ENCODE measurements at places on chromosomes 11 and 22. TPM values are rescaled to one million over a fixed set of nuclear protein-coding genes. Genes with fewer than 3 reads are reported as not detected.

The RHOG gene
- total RNA-seq = 137 TPM

The DENND6B gene
- 11.2 TPM for total RNA-seq

The OR52I1 gene
- not detected for total RNA-seq

The TMEM86A gene
- total RNA-seq = not detected

DNA sequence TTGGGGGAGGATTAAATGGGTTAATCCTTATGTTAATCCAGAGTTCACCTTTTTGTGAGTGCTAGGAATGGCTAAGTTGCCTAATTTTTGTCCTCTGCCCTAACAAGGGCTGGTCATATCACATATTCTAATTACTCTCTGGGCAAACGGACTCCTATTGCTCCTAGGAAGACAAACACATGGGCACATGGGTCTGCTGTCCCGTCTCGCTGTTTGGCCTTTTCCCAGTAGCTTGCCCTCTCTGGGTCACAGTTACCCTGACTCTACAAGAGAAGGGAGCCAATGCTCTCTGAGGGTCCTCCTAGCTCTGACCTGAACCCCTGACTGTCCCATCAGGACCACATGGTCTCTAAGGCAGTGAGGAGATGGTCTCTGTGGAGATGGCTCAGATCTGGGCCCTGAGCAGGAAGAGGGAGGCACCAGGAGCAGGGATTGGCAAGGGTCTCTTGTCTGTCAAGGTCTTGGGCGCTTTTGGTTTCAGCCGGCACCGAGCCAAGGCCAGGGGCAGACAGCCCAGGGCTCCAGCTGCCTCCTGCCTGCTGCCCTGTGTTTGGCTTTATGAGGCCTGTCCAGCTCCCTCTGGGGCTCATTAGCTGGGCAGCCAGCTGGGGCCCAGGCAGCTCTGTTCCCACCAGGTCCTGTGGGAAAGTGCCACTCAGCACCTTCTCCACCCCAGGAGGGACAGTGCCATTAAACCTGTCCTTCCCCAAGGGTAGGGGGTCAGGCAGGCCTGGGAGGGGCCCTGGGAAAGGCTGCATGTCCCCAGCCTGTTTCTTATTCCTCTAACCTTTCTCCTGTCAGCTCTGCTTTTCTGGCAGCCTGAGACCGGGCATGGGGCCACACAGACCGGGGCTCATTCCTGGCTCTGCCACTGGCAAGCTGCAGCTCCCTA lies 559.9 kb downstream of the MN1 start:
- no peaks in the 10 kb centered on the region for H3K27me3 ChIP-seq
- no peak overlapping the region for H3K27ac ChIP-seq
- H3K36me3 ChIP-seq = no peaks in the 10 kb centered on the region
- H3K4me1 ChIP-seq = no peaks in the 10 kb centered on the region
- DNase-seq = no peak
- no peak overlapping the region for H3K4me3 ChIP-seq

DNA sequence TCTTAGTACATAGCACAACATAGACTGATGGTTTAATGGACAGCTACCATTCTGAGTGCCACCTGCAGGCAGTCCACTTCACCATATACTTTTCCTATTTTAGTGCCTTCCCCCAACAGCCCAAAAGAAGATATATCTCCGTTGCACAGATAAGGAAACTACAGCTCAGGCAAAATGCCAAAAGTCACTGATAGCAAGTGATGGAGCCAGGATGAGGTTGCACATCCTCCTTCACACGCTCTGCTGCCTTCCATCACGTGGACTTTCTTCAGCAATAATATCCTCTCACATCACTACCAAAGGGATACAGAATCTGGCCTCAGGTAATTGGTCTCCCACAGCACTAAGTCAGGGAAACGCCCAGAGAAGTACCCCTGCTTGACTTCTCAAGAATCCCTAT lies 7.5 kb downstream of the TCF20 start:
- H3K27ac ChIP-seq = no peak overlapping the region
- no peaks in the 10 kb centered on the region for H3K27me3 ChIP-seq
- H3K4me3 ChIP-seq = no peak overlapping the region
- peak; percentile 24 for DNase-seq
- H3K4me1 ChIP-seq = peaks cover 13% of the 10 kb centered on the region
- H3K36me3 ChIP-seq = no peaks in the 10 kb centered on the region

DNA sequence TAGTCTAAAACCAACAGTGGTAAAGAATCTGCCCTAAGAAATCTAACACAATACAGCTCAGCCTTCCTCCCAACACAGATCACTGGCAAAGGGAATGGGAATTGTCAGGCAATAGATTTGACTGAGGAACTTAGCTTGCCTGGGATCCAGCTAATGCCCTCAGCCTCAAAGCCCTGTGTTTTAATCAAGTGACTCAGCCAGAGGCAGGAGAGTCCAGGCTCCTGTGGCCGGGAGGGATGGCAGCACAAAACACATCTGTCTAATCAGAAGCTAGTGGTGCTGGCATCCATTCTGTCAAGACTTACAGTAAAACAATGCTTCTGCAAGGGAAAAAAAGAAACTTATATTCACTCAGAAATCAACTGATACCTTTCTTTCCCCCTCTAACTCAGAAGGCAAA lies 5.6 kb downstream of the SYTL2 start:
- no peaks in the 10 kb centered on the region for H3K36me3 ChIP-seq
- no peak for DNase-seq
- H3K4me1 ChIP-seq = no peaks in the 10 kb centered on the region
- H3K4me3 ChIP-seq = no peak overlapping the region
- peaks cover 12% of the 10 kb centered on the region for H3K27me3 ChIP-seq

- H3K27me3 ChIP-seq = no peaks in the 10 kb centered on the region
- H3K4me1 ChIP-seq = peaks cover 31% of the 10 kb centered on the region
- no peak overlapping the region for H3K27ac ChIP-seq
- no peaks in the 10 kb centered on the region for H3K36me3 ChIP-seq
Observed at GRCh38 chr22:50016308-50016987, 3.9 kb upstream of the IL17REL start.

DNA sequence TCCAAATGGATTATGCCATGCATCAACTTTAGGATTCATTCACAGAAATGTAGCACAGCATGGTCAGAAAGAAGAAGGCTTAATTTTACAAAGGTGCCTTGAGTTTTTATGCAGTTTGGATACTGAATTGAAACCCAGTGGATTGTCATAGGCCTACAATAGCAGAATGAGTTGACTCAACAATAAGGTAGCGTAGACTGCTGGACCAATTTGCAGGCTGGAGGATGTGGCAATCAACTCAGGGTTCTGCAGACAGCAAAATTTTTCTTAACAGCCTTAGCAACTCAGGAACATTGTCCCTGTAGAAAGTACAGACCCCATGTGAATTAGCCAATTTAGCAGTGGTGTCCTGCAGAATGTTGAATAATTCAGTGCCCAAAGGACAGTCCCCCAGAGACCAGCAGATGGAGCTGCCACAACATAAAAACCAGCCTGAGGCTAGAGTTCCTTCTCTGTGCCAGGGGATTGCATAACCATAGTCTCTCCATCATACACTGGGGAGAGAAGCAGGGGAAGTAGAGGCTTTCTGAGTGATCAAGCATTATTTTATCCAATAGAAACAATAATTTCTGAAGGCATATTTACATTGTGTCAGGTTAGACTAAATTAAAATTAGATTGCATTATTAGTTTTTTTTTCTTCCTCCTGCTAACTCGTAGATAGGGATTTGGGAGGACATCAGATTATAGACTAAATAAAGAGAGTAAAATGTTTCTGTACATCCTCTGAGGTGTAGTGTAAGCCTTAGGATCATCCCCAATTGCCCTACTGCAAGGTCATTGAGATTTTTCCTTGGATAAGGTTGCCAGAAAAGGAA lies 20.3 kb upstream of the MRPL17 start:
- H3K36me3 ChIP-seq = 0 out of 2 replicates have a peak, but pooled peaks cover 1% of the 10 kb centered on the region
- H3K27ac ChIP-seq = no peak overlapping the region
- DNase-seq = no peak

DNA sequence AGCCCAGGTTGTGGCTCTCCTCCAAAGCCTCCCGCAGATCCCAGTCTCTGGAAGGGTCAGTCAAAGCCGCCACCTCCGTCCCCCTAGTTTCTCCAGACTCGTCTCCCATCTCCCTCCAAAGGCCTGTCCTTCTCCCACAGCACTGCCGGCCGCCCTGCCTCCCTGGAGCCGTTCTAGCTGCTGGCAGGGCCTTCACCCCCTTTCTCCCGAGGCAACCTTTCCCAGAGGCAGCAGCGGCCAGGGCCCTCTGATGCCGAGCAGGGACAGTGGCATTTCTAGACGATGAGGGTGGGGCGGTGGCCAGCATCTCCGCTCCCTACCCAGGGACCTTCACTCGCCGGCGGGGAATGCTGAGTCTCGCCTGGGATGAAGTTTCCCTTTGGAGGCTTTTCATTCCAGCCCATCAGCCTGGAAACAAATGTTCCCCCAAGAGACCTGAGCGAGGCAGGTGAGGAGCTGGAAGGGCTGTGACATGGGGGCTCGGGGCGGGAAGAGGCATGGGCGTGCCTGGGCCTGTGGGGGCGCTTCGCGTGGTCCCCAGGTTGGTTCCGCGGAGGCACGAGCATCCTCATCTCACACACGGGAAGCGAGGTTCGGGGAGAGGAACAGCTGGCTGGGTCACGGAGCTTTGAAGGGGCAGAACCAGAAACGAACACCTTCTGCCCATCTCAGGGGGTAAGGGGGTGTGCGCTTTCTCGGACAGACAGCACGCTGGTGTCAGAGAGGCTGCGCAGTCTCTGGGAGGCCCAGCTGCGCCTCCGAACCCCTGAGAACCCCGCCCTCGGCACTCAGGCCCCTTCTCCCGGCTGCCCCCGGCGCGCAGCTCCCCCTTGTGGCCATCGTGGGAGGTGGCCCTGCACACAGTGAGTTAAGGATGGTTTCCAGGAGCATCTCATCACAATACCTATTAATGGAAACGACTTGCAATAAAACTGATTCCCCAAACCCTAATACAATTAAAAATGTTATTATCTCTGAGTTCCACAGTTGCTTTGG lies 18.1 kb upstream of the KLHL35 start:
- no peak overlapping the region for H3K27ac ChIP-seq
- H3K4me3 ChIP-seq = no peak overlapping the region
- H3K27me3 ChIP-seq = no peaks in the 10 kb centered on the region
- no peaks in the 10 kb centered on the region for H3K4me1 ChIP-seq
- H3K36me3 ChIP-seq = no peaks in the 10 kb centered on the region

- no peaks in the 10 kb centered on the region for H3K27me3 ChIP-seq
- no peaks in the 10 kb centered on the region for H3K4me1 ChIP-seq
- DNase-seq = peak; percentile 31
- no peaks in the 10 kb centered on the region for H3K36me3 ChIP-seq
Observed at GRCh38 chr11:9861860-9862725, 198.2 kb downstream of the SWAP70 start.

GRCh38 chr11:100640071-100640470 lies 47.0 kb upstream of the ARHGAP42 start:
- H3K36me3 ChIP-seq = no peaks in the 10 kb centered on the region
- H3K4me1 ChIP-seq = no peaks in the 10 kb centered on the region
- H3K4me3 ChIP-seq = no peak overlapping the region
- no peak overlapping the region for H3K27ac ChIP-seq

- H3K27ac ChIP-seq = no peak overlapping the region
- H3K4me1 ChIP-seq = peaks cover 15% of the 10 kb centered on the region
- H3K27me3 ChIP-seq = no peaks in the 10 kb centered on the region
Observed at GRCh38 chr11:34308913-34309585, 48.8 kb downstream of the ABTB2 start.

DNA sequence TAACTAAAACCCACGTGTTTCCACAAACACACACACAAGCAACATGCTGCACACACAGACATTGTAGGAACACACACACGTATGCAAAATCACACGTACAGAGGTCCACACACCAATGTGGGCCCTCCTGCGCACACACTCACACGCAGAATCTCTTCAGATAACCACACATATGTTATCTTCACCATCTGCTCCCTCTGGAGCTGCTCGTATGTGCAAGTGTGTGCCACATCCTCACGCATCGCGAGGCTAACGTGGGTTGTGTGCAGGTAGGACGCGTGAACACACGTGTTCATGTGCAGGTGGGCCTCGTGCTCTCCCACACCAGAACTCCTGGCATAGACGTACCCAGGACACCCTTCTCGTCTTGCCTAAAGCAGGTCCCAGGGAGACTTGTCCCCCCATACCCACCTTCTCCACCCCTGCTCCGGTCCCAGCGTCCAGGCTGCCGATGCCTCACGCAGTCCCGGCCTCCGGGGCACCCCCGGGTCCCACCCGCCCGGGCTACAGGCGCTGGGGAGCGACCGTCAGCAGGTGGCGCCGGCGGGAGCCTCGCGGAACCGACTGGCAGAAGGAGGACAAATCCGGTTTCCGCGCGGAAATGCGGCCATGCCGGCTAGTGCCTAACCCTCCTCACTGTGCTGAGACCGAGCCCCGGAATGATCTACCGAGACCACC lies 10.3 kb upstream of the IGSF9B start:
- no peaks in the 10 kb centered on the region for H3K27me3 ChIP-seq
- DNase-seq = no peak
- H3K36me3 ChIP-seq = no peaks in the 10 kb centered on the region
- H3K4me1 ChIP-seq = no peaks in the 10 kb centered on the region
- no peak overlapping the region for H3K27ac ChIP-seq

GRCh38 chr22:31055635-31056159 lies 25.4 kb upstream of the SMTN start:
- H3K4me1 ChIP-seq = no peaks in the 10 kb centered on the region
- H3K27ac ChIP-seq = no peak overlapping the region
- no peaks in the 10 kb centered on the region for H3K27me3 ChIP-seq
- no peak overlapping the region for H3K4me3 ChIP-seq
- DNase-seq = no peak
- no peaks in the 10 kb centered on the region for H3K36me3 ChIP-seq

- DNase-seq = no peak
- H3K4me1 ChIP-seq = no peaks in the 10 kb centered on the region
- no peak overlapping the region for H3K27ac ChIP-seq
- no peak overlapping the region for H3K4me3 ChIP-seq
- H3K27me3 ChIP-seq = no peaks in the 10 kb centered on the region
- no peaks in the 10 kb centered on the region for H3K36me3 ChIP-seq
Observed at GRCh38 chr11:77828926-77829325, 8.0 kb downstream of the AAMDC start.

GRCh38 chr11:109914809-109915653 lies 178.2 kb upstream of the ZC3H12C start:
- no peak for DNase-seq
- no peaks in the 10 kb centered on the region for H3K4me1 ChIP-seq
- H3K4me3 ChIP-seq = no peak overlapping the region
- H3K27me3 ChIP-seq = no peaks in the 10 kb centered on the region

All from GM12878 (cell line).